Daoy (cell line): ENCODE measurements at places on chromosomes 7 and 10. TPM values are rescaled to one million over a fixed set of nuclear protein-coding genes. Genes with fewer than 3 reads are reported as not detected.

AKR1C2 gene
- 1.4 and 1.9 TPM in 2 replicates for total RNA-seq

H2BK1 gene
- total RNA-seq: not detected in 2 replicates

PRRT4 gene
- not detected in 2 replicates for total RNA-seq

ADCY1 gene
- total RNA-seq: 0.34 and 0.80 TPM in 2 replicates

PRKAG2 gene
- total RNA-seq: 13.9 and 20.9 TPM in 2 replicates

CYP3A7 gene
- not detected in 2 replicates for total RNA-seq

SPDYE2B gene
- total RNA-seq: not detected in 2 replicates

LIPM gene
- not detected in 2 replicates for total RNA-seq
